ENCODE measurements at places on chromosomes 16 and 17.

DNA sequence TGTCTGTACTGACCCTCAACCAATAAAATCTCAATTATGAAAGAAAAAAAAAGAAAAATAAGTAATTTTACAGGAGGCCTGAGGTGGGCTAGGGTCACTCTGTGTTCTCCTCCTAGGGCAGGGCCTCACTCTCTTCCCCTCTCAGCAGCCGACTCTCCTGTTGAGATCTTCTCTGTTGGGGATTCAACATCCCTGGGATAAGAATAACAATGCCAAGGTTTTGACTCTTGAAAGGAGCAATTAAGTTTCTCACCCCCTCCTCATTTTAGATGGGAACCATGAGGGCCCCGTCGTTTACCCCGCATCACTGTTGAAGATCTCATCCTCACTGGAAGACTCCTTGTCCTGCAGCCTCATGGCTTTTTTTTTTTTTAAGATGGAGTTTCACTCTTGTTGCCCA, 21.5 kb upstream of the BRCA1 start:
- no peak for DNase-seq

DNA sequence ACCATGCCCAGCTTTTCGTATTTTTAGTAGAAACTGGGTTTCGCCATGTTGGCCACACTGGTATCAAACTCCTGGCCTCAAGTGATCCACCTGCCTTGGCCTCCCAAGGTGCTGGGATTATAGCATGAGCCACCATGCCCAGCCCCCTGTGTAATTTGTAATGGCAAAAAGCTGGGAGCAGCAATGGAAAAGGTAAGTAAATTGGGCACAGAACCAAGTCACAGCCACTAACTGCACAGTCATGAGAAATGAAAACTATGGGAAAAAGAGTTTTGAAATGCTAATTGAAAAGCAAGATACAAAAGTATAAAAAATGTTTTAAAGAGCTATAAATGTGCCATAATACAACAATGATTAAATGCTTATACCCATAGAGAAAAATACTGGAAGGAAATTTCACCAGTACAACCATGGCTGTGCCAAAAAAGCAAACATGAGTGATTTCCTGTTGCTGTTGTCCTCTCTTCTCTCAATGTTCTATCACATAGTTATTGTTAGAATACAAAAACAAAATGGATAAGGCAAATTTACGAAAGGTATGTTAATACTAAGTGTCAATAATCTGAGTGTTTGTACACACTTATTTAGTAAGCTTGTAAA, 6.2 kb downstream of the NTAN1 start:
- no peak for DNase-seq

GRCh38 chr16:4244254-4245076, 2.6 kb upstream of the SRL start:
- peak; percentile 52 for DNase-seq

GRCh38 chr17:45410144-45411091, 22.3 kb downstream of the ARHGAP27 start:
- peak; percentile 62 for DNase-seq

DNA sequence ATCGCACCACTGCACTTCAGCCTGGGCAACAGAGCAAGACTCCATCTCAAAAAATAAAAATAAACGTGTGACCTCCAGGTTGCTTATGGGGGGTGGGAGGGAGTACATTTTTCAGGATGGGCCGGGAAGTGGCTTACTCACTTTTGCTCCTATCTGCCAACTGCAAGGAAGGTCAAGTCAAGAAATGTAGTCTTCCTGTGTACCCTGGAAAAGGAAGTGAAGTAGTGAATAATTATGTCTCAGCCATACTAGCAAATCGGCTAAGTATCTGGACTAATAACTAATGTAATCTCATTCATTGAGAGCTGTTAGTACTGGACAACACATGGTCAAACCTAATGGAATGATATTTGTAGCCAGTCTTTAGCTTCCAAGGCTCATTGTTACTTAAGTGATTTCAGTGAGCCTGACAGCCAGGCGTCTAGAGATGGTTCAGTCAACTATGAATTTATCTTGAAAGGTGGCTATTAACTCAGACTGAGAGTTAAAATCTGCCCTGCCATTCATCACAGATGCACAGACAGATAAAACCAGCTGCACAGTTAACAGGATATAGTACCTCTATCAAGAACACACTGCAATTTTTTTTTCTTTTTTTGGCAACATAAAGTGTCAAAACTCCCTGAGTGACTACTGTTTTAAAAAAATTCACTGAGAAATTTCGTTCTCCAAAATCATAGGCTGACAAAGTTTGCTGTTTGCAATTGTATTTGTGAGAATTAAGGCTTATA, 3.7 kb upstream of the TACO1 start:
- DNase-seq, result no peak

Measured in NB4 (cell line).